ENCODE measurements at places on chromosomes 2 and 18.

DNA sequence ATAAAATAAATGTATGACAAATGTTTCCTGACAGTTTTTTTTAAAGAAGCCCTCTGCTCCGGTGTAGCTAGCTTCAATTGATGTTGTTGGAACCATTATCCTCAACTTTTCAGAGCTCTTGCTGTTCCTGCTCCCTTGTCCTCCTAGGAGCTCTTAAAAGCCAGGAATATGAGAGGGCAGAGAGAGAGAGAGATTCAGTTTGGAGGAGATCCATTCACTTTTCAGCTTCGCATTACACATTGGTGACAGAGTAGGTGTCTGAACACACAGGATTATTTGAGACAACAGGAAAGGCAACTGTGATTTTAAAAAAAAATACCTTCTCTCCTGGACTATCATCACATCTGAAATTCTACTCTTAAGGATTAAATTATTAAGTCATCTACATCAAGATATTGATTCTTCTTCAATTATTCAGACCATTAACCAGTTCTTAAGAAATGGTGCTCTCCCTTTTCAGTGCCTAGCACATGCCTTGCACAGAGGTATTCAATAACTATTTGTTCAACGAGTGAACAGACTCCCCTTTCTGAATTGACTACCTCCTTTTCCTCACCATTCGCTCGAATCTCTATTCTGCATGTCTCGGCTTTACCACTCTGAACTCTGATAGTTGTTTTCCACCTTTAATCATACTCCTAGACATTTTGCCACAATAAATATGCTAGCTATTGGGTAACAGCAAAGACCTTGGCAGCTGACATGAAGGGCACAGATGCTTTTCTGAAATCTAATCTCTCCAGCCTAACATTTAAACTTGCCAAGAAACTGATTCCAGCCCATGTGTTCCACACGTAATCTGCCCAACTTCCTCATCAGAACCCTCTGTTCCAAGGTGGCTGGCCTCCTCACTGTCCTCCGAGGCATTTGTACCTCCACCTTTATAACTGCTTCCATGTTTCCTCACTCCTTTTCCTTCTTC is 28.6 kb upstream of the SLC35F5 start:
- DNase-seq = no peak

- peak; percentile 8 for DNase-seq
Observed at GRCh38 chr2:237421542-237422116, 7.7 kb upstream of the COL6A3 start.

DNA sequence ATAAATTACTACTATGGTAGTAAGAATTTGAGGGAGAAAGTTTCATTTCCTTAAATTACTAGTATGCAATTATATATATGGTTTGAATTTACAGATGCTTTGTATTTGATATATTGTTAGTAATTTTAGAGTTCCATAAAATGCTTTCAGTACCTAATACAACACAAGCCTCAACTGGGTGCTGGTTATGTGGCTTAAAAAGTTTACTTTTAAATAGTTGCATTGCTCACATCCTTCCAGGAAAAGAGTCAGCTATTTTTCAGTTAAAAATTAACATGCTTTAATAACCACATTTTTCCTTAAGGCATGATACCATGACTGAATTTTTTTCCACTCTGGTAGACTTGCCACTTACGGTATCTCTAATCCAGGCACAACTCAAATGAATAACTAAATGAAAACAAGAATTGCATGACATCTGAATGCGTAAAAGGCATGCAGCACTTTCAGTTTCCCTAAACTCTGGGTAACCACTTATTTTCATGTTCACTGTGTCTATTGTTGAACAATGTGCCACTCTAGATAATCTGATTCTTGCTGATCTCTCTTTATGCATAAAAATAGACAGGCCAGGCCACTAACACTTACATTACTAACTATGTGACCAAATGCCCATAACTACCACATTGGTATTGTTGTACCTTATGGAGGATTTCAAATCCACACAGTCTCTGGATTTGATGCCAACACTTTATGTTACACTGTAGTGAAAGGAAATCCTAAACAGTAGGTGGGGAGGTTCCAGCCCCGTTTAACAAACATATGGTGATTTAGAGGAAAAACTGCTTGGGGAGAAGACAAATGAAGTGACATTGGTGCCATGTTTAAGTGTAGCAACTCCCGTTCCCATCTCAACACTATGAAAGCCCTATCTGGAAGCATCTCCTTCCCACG is 35.5 kb upstream of the SLC35F5 start:
- no peak for DNase-seq

- DNase-seq = no peak
Observed at GRCh38 chr2:96636551-96637171, 1.5 kb downstream of the KANSL3 start.

DNA sequence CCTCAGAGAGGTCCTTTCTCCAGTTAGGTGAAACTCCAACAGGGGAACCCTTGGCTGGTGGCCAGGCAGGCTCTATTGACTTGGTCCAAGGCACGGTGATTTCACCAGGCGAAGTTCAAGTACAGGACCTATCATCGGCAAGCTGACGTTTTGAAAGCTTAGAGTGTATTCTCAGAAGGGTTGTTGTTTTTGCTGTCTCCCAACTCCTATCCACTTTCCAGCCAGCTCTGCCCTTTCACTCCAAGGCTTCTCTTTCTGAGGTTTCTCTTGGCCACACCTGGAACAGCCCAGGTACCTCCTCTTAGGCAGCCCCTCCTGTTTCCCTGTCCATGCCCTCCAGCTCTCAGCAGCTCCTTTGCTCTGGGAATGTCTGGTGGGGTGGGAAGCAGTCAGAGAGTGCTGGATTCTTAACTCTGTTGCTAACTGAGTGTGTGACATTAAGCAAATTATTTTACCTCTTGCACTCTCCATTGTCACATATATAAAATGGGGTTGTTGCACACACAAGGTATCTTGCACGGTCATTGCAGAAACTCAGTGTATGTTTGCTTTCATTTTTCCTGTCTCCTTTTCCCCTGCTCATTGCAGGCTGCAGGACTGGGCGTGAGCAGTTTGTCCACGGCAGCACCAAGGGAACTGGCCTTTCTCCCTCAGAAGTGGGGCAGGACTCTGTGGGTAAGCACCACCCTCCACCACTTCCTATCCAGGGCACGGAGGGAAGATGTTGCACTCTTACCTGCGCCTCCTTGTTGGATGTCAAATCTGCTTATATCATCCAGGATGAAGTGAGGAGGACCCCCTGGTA is 30.2 kb downstream of the CAPN13 start:
- DNase-seq = no peak

- no peak for DNase-seq
Observed at GRCh38 chr2:197210430-197210829, 100.2 kb downstream of the ANKRD44 start.

GRCh38 chr2:45909677-45910191 is 258.3 kb downstream of the PRKCE start:
- no peak for DNase-seq

- DNase-seq = no peak
Observed at GRCh38 chr2:159111346-159111927, 143.0 kb downstream of the TANC1 start.

DNA sequence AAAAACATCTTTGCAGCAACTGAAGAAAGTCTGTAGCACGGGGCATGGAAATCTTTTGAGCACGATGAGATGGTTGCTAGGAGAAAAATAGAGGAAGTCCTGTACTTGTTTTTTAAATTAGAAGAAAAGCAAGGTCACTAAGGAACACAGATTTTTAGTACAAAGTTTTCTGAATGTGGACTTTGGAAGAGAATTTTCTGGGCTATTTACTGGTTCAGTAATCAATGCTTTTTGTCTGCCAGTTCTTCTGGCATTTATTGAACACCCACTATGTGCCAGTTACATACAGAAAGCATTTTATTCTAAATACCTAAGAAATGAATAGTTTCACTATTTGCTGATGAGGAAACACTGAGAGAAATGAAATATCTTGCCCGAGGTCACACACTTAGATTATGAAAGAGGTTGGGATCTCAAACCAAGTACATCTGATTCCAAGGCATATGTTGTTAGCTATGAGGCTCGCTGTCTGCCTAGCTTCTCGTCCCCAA is 15.6 kb upstream of the MAP3K20 start:
- DNase-seq = peak; percentile 34

DNA sequence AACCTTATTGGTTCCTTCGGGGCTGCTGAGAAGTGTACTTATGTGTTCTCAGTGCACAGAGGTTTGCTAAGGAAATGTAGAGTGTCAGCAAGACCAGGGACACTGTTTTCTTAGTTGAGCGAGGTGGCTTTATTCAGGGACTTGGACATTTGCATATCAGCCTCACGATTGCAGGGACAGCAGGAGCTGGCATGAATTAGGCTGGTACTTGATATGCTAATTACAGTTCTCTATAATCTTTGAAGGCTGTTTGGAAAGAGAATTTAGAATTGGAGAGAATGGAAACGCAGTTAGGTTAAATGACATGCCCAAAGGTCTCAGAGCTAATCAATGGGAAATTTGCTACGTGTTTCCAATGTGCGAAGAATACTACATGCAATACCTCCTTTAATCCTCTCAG is 18.7 kb upstream of the MTCL1 start:
- DNase-seq = no peak

DNA sequence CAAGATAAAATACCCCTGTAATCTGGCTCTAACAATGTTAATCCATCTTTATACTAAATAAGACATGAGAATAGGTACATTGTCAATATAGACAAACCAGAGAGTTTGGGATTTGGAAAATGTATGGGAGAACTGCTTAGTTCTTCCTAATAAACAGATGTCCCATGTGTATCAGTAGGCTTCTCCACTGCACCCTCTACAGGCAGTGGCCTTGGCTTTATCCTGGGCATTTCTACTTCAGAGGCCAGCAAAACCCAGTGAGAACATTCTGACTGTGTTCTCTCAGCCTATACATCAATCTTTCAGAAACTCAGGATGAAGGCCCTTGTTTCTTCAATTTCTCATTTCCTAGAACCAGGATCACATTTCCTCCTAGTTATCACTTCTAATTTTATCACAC is 1167.5 kb upstream of the ACVR2A start:
- no peak for DNase-seq

DNA sequence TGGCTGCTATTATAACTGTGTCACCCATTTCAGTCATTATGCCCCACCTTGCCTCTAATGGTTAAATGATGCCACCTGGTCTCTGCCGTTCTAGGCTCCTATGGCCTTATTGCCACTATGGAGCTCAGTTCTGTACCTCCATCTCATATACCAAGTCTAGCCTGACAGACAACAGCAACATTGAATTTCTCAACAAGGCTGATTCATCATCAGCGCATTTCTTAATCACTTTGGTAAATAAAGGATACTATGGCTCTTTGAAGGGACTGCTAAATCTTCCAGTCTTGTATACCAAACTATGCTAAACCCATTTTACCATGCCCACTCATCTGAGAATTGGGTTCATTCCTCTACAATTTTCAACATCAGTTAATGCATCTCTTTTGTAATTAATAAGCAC is 784.5 kb upstream of the CELF4 start:
- DNase-seq = no peak

DNA sequence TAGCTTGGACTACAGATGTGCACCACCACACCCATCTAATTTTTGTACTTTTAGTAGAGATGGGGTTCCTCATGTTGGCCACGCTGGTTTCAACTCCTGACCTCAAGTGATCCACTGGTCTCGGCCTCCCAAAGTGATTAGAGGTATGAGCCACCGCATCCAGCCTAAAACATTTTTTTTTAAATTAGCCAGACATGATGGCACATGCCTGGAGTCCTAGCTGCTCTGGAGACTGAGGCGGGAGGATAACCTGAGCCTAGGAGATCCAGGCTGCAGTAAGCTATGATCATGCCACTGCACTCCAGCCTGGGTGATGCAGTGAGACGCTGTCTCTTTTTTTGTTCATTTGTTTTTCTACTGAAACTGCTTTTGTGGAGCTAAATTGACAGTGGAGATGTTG is 64.6 kb upstream of the ATG16L1 start:
- no peak for DNase-seq

DNA sequence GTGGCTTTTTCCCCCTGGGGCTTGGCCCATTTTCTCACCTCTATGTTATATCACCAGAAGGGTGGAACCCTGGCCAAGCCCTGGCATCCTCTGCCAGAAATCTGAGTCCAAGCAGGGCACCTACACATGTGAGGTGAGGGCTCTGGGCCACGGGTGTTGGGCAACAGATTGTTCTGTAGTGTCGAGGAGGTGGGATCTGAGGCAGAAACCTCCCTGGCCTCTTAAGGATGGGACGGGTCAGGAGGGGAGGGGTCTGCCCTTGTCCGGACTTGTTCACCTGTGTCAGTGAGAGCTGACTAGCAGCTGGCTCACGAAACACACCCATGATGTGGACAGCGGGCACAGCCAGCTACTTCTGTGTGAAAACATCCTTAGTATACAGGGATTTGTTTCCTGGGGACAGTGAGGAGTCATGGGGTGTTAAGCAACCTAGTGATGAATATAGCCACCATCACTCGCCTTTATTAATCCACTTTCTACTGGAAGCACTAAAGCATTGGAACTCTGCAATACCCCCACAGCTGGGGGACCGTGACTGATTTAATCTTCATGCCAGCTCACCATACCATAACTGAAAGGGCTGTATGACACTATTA is 35.6 kb downstream of the EPAS1 start:
- no peak for DNase-seq

- DNase-seq = no peak
Observed at GRCh38 chr2:239323447-239323846, 77.4 kb downstream of the HDAC4 start.

- DNase-seq = no peak
Observed at GRCh38 chr2:96164459-96165184, 19.4 kb upstream of the DUSP2 start.

- no peak for DNase-seq
Observed at GRCh38 chr2:239695728-239696240, 295.0 kb upstream of the HDAC4 start.

GRCh38 chr2:217090024-217090473 is 230.2 kb upstream of the TNP1 start:
- peak; percentile 11 for DNase-seq

DNA sequence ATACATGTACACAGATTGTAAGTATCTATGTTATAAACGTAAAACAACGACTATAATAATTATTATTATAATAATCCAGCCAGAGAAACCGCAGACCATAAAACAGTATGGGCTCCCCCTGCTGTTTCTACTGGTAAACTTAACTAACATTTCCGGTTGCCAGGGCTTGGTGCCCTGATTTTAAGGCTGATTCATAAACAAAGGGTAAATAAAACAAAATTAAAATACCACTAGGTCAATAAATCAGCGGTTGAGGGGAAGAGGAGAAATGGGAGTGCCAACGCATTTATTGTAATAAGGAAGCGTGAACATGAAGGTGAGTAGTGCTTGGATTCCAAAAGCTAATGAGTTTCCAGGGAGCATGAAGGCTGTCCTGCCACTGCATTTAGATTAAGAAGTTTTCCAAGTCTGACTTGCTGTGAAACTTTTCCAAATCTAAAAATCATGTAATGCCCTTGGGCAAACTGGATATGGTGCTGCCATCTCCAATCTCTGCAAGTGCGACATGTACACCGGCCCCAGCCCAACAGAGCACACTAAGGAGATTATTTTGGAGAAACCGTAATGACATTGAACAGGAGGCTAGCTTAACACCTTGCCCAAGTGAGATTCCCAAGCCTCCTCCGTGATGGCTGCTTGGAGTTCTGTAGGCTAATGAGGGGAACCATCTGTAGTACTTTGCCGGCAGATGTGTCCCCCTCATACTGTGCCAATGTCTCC is 50.7 kb upstream of the HNRNPA3 start:
- peak; percentile 63 for DNase-seq

Measured in Kasumi-1 (cell line).